ENCODE measurements at places on chromosomes 11 and 22.

DNA sequence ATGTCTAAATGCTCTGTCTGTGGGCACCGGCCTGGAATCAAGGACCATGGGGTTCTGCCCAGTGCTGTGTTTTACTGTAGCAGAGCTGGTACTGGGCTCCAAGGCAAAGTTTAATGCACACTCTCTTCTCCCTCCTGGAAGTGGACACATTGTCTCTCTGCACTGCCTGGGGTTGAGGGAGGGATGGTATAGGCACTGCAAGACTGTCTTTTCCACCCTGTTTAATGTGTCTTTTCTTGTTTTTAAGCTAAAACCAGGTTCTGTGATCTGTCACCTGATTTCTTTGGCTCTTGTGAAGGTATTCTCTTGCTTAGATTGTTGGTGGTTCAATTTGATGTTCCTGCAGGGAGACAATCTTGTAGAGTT lies 109.3 kb upstream of the SERPIND1 start:
- DNase-seq: no peak

DNA sequence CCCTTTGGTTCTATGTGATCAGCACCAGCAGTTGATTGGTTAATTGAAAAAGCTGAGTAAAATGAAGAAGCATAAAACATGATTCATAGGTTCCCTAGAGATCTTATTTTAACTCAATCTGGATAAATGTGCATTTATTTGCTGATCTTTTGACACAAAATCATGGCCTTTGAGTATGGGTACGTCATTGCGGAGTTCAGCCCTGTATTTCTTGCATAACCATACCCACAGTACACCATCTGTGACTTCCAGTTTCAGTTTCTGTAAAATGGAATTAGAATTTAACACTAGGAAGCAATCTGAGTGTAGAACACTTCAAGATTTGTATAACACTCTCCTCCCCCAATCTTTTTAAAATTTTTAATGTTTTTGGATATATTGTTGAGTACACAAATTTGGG lies 358.2 kb downstream of the DDX10 start:
- DNase-seq: no peak

DNA sequence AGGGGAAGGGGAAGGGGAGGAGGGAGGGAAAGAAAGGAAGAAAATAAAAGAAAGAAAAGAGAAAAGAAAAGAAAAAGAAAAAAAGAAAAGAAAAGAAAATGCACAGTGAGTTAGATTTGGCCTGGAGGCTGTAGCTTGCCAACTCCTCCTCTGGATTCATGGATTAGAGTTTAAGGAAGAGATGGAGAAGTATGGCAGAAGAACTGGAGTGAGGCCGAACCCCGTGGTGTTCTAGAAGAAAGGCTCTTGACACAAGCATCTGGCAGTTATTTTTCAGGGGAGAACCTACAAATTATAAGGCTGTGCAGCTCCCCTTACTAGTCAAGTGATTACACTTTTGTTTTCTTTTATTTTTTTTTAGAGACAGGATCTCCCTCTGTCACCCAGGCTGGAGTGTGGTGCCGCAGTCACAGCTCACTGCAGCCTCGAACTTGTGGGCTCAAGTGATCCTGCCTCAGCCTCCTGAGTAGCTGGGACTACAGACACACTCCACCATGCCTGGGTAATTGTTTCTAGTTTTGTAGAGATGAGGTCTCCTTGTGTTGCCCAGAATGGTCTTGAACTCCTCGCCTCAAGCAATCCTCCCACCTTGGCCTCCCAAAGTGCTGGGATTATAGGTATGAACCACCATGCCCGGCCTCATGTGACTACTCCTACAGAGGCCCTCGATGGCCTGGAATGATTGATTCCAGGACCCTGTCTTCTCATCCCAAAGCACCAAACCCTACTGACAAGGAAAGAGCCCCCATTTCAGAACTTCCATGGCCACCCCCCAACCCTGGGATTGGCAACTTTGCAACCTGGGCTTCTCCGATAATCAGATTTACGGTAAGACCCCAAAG lies 19.5 kb downstream of the ZNF74 start:
- no peak for DNase-seq

- DNase-seq: no peak
Observed at GRCh38 chr11:71446150-71446549, 2.0 kb downstream of the DHCR7 start.

DNA sequence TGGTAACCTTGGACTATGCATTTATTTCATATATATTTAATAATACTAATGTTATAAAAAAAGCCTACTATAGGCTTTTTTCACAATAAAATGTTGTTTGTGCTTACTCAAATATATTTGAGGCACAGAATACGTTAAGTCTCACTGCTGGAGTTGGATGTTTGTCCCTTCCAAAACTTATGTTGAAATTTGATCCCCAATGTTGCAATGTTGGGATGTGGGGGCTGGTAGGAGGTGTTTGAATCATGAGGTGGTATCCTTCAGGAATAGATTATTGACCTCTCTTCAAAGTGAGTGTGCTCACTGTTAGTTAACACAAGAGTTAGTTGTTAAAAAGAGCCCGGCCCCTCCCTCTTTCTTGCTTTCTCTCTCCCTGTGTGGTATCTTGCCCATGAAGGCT lies 1295.9 kb downstream of the JRKL start:
- DNase-seq: no peak

DNA sequence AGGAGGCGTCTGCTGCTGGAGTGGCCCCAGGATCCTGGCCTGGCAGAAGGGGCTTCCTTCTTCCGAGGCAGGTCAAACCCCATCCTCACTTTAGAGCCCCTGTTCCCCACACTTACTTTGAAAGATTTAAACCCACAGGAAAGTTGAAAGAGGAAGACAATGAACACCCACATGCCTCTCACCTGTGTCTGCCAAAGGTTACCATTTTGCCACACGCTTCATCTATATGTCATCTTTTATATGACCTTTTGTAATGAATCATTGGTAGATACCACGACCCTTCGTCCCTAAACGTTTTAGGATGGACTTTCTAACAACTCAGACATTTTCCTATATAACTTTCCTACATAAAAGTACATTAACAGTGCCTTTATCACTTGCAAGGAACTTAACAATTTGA lies 39.8 kb upstream of the BID start:
- DNase-seq: no peak

DNA sequence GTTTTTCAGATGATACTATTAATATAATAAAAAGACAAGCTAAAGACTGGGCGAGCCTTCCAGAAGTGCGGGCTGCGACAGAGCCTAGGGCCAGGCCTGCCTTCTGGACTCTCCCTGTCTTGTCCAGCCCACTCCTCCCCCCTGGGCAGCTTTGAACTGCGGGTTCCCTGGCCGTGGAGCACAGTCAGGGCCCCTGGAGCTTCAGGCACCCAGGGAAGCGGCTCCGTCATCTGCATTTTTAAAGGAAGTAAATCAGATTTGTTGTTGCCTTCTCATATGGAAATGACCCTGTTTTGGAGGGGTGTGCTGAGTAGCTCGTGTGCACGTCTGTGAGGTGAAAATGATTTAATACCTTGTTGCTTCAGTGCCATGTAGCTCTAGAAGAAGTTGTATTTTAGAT lies 265.3 kb downstream of the TBC1D22A start:
- no peak for DNase-seq

DNA sequence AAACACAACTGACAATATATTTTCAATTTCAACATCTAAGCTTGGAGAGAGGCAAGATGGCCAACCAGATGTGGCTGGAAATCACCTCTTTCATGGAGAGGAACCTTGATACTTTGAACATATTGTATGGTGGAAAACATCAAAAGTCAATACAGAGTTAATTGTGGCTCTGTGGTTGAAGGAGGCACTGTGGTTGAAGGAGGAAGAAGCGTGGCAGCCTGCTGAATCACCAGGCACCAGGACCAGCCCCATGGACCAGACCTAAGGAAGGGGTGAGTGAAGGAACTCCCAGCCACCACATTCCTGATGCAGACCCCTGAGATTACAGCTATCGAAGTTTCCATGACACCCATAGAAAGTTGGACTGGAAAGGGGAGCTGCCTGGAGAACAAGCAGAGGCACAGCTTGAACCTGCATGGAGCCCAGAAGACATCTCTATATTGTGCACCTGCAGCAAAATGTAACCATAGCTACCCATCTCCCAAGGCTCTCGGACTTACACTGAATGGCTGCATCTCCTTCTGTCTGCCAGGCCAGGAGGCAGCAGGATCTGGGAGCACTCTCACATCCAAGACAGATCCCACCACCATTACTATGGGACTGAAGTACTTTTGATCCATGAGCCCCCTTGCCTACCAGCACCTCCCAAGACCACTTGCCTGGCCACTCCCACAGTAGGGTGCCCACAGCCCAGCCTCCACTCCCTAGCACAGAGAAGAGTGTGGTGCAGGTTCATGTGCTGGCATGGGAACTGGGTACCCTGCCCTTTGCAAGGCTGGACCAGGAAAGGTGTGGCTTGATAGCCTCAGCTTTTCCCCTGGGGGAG lies 79.8 kb upstream of the SC5D start:
- no peak for DNase-seq

DNA sequence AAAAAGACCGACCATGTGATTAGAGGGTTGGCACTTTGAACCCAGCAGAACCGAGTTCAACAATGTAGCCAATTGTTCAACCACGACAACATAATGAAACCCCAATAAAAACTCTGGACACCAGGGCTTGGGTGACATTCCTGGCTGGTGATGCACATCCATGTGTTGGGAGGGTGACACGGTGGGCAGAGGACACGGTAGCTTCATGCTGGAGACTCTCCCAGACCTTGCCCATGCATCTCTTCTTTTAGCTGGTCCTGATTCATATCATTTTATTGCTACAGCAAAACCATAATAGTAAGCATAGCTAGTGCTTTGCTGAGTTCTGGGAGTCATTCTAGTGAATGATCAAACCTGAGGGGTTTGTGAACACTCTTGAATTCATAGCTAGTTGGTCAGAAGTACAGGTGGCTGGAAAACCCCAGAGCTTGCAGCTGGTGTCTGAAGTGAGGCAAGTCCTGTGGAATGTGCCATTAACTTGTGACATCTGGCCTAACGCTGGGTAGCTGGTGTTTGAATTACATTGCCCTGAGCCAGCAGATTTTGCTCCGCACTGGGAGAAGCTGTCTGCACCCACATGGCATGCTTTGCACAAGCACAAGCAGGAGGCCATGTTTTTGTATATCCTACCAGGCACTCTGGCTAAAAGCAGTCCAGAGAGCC lies 14.0 kb downstream of the RPUSD4 start:
- no peak for DNase-seq

DNA sequence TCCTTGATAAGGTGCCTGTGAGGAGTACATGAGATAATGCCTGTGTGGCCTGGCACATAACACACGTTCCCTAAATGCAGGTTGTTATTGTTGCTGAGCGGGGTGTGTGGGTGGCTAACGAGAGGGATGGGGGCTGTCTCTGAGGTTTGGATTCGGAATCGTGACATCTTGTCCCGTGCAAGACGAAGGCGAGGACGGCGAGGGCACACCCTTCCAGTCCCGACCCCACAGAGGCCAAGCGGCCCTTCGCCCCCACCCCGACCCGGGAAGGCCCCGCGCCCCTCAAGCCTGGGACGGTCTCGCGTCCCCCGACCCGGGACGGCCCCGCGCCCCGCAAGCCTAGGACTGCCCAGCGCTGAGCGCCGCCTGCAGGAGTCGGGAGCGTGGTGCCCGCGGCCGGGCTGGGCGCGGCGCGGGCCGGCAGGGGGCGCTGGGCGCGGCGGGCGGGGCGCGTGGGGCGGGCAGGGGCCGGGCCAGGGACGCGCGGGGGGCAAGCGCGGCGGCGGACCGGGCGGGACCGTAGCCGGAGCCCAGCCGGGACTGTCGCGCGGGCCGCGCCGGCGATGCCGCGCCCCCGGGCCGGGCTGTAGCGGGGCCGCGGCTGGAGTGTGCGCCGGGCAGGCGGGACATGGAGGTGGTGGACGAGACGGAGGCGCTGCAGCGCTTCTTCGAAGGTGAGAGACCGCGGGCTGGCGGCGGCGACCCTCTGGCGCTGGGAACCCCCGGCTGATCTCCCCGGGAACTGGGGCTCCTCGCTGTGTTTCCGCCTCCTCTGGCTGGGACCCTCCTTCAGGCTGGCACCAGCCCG lies at the start of gene MYRF:
Gene MYRF (plus strand): TSS at position 520 of the 808 bp plus-strand sequence. CDS start 109 bp downstream, at position 629.
- DNase-seq: no peak

GRCh38 chr11:12376259-12377081 lies 901 bp upstream of the PARVA start:
- DNase-seq: peak; percentile 28

GRCh38 chr22:39264349-39265038 lies 19.7 kb upstream of the PDGFB start:
- DNase-seq: no peak

DNA sequence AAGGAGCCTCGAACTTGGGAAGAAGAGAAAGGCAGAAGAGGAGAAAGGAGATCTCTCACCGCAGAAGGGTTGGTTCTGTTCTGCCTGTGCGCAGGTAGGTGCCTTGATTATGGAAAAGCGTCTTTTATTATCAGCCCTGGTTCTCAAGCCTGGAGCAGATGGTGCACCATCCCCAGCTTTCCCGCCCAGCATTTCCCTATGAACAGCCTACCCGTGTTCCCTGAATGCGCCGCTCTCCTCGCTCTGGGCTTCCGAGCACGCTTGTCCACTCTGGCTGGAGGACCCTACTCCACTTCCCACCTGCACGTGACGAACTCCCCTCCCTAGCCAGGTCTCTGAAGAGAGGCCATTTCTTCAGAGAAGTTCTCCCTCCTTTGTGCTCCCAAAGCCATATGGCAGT lies 15.2 kb downstream of the IGSF9B start:
- no peak for DNase-seq

DNA sequence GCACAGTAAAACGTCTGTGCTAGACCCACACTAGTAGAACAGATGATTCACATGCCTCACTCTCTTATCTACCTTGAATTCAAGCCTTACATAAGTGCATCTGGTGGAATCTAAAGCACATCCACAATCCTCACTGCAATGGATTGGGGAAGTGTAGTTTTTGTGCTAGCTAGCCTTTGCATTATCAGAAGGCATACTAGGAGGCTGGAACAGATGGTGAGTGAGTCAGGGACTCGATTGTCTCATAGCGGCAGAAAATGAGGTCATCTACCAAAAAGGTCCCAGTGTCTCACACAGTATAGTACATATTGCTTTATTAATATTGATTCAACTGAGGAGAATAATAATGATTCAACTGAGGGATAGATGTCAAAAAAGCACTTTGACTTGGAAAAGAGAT lies 9.3 kb downstream of the MSANTD4 start:
- no peak for DNase-seq

DNA sequence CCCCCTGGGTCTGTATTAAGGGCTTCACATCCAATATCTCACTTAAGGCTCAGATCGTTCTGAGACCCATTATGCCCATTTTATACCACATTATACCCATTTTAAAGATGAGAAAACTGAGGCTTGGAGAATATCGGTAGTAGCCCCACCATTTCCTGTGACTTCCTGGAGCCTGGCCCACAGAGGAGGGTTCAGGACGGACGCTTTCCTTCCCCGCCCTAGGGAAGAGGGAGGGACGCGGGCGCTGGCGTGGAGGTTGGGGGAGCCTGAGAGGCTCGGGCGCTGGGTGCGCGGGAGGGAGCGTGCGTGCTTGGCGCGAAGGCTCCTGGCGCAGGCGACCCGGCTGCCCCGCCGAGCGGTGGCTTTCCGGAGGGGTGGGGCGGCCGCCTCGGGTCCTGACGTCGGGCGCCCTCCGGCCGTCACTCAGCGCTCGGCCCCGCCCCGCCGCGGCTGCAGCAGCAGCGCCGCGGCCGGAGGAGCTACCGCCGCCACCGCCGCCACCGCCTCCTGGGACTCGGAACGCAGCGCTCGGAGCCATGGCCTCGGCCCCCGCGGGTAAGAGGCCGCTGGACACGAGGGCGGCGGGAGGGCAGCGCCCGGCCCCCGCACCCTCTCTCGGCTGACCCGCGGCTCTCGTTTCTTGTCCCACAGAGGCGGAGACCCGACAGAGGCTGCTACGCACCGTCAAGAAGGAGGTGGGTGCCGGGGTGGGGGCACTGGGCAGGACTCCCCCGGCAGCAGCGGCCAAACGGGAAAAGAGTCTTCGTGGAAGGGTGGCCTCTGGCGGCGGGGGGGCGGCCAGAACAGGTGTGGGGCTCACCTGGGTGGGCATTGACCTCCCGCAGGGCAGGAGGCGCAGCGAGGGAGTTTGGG lies at the start of gene SGSM1:
Gene SGSM1 (plus strand): TSS at position 422 of the 873 bp plus-strand sequence. CDS start 115 bp downstream, at position 537.
- DNase-seq: no peak
